ENCODE measurements at places on chromosomes 16 and 17.

- no peak for DNase-seq
These were observed 737 bp downstream of the DHRS13 start for GRCh38 chr17:28901866-28902818.

DNA sequence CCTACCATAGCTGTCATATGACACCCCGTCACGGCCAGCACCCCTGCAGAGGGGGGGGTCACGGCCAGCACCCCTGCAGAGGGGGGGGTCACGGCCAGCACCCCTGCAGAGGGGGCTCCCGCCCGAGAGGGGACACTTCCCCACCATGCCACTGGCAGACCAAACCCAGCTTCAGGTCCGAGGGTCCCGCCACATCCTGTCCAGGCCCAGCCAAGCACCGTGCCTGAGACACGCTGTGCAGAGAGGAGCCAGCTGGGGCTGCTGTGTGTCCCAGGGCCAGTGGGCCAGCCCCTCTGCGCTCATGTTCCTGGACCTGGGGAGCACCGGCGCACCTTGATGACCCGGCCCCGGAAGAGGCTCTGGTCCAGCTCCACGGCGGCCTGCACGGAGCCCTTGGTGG, 1.9 kb downstream of the PABPN1L start:
- DNase-seq = no peak

DNA sequence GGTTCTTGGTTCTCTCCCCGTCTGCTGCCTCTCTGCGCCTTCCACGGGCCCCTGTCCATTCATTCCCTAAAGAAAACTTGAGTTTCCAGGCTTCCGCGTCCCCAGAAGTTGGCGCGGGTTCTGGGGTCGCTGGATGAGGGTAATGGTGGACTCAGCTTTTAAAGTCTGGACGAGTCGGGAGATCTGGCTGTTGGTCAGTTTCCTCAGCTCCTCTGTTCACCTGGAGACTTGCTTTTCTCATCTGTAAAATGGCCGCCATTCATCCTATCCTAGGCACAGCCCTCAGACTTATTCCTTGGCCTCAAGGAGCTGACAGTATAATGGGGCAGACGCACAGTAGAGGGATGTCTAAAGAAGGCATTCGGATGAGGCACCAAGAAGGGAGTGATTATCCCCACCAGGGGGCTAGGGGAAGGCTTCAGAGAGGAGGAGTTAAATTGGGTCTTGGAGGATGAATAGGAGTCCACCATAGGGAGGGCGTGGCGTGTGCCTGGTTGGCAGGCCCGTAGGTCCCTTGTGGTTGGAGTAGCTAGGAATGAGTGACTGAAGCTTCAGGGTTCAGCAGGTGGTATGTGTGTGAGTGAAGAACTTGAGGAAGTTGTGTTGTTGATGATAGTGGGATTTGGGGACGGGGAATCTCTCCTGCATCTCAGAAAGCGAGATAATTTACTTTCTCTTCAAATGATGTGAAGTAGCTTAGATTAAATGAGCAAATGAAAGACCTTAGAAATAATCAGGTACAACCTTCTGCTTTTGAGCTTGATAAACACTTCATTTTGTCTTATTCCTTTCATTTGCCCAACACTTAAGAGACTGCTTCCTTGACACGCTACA, 652 bp downstream of the VPS35L start:
- DNase-seq = no peak

DNA sequence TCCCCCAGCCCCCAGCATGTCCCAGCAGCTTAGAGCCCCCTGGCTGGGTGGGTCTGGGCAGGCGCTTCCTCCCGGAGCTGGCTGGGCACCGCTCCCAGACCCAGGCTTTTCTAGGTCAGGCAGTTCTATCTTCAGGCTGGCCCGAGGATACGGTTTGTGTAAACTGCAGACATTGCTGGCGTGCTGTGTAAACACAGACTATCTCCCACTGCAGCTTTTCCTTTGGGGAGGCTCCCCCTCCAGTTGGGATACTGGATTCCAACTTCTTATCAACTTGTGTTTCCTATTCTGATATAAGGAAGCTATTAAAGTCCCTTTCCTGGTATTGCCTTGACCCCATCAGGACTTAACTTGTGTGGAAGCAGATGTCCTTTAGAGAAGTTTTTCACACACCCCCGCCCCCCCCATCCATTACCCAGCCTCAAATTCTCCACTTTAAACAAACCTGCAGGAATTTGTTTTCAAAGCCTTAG, 18.3 kb upstream of the GNA13 start:
- DNase-seq = peak; percentile 53

DNA sequence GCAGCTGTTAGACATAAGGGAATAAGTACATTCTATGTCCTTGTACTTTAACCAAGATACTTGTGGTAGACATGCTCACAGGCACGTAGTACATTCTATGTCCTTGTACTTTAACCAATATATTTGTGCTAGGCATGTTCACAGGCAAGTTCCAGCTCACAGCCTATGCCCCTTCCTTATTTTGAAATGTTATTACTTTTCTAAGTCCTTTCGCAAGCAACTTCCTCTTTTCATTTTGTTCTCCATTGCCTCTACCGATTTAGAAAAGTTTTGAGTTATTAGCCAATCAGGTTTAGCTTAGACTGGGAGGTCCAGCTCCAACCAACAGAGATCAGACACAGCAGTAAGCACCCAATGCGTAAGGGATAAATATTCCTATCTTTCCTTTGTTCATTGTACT, 60.1 kb upstream of the NUDT7 start:
- no peak for DNase-seq

DNA sequence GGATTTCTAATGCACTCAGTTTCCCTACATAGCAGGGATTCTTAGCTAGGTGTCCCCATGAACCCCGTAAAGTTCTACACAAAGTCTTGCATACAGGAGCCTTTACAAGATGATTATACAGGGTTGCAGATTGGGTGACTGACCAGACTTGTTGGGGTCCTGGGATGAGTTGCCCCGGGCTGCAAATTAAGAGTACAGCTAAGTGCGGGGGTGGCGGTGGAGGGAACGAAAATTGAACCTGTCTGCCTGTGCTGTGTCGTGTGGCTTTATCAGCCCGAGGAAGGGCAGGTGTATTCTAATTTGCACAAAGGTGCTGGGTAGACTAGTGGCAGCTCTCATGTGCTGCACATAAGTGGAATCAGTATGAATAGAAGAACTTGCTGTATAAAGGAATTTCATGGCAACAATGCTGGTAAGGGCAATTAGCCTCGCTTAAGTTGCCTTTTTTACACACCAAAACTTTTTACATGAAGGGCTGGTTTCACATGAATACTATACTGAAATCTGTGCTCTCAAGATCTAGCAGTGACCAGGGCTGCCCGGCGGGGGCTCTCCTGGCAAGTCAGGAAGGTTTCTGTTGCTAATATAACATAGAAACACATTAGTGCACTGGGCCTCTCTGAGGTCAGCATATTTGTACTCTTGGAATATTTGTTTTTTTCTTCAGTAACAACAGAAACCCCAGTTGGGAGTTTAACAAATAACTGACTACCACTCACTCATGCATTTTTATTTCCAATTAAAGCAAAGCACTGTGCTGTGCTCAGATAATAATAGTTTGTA, 50.7 kb downstream of the ADCY7 start:
- DNase-seq = peak; percentile 8

GRCh38 chr17:5561736-5562571, 22.4 kb downstream of the NLRP1 start:
- DNase-seq = no peak
